ENCODE measurements at places on chromosomes 12 and 14. TPM values are rescaled to one million over a fixed set of nuclear protein-coding genes. Genes with fewer than 3 reads are reported as not detected.

Gene TMEM132C
- 73.7 TPM for total RNA-seq

Gene CLEC4D
- 4.8 TPM for total RNA-seq

Gene NOS1
- total RNA-seq: 0.10 TPM

Gene LRP1-AS
- not detected for total RNA-seq

Gene KRT73
- not detected for total RNA-seq

Gene NRIP2
- total RNA-seq: 1.3 TPM

Gene WNT5B
- 2.3 TPM for total RNA-seq

Gene OR6C2
- total RNA-seq: not detected

Gene OR6S1
- not detected for total RNA-seq

Gene TCTN2
- 6.6 TPM for total RNA-seq

DNA sequence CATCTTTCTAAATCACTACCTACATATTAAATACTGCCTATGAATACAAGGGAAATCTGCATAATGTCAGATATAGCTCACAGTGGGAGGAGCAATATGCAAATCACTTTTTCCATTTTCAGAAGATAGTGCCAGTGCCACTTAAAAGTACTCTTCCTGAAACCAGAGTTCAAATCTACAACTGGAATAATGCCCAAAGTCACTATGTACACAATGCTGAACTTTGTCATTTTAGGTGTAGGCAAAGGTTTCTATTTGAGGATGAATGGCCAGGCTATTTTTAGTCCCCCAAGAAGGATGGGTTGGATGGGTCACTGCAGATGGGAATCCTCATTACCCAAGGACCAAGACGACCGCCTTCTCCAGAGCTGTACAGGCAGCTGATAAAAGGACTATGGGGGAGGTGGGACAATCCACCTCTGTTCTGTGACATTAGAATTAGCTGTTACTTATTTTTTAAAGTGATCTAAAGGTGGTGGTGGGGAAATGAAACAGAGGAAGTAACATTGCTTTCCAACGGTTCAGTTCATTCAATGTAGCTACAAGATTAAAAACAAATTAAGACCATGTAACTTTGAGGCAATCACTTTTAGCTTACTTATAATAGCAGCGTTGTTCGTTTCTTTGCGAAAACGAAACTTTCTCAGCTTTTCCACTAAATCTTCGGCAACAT, 5.6 kb downstream of the GMFB start:
- DNase-seq: no peak

DNA sequence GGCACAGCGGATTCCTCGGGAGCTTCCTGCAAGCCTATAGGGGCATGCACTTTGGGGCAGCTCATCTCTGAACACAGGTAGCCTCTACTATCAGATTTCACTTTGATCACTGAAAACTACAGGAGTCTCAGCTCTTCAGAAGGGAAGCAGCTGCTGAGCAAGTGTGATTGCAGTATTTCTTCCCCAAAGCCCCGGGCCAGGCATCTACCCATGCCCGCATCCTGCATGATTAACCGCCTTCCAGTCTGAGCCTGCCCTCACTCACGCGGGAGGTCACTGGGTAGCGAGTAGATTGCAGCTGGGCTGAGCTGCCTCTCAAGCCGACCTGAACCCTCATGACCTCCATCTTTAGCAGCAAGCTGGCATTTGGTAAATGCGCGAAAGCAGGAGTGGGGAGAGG, 334.7 kb downstream of the DPF3 start:
- DNase-seq: no peak

DNA sequence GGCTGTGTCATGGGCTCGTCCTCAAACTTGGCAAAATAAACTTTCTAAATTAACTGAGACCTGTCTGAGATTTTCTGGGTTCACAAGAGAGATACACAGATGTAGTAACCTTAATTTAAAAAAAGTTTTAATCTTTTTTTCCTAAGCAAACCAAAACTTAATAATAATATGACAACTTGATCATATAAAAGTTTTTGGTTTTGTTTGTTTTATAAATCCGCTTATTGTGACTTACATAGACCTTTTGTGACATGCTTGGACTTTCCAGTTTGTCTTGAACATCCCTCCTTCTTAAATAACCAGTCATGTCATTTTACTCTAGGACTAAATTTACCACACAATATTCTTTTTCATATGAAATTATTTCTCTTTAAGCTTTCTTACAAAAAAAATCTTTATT, 8.5 kb downstream of the RDH12 start:
- DNase-seq: no peak

GRCh38 chr12:90122681-90123080, 414.0 kb upstream of the ATP2B1 start:
- no peak for DNase-seq

GRCh38 chr12:66240096-66240820, 51.2 kb downstream of the IRAK3 start:
- DNase-seq: no peak

- DNase-seq: no peak
Observed at GRCh38 chr14:55756557-55756956, 176.6 kb downstream of the KTN1 start.

- no peak for DNase-seq
Observed at GRCh38 chr14:73457924-73458182, 493 bp downstream of the NUMB start.

DNA sequence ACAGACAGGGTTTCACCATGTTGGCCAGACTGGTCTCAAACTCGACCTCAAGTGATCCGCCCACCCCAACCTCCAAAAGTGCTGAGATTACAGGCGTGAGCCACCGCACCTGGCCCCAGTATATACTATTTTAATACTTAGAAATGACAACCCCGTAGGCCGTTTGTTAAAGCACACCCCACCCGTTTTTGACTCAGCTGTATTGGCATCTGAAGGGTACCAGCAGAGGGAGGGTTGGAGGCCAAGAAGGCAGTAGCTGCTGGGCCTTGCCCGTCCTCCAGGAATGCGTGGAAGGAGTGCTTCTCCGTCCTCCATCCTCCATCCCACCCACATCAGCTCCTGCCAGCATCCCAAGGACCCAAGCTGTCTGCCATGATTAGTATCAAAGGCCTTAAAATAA, 6.3 kb upstream of the NIN start:
- DNase-seq: no peak

DNA sequence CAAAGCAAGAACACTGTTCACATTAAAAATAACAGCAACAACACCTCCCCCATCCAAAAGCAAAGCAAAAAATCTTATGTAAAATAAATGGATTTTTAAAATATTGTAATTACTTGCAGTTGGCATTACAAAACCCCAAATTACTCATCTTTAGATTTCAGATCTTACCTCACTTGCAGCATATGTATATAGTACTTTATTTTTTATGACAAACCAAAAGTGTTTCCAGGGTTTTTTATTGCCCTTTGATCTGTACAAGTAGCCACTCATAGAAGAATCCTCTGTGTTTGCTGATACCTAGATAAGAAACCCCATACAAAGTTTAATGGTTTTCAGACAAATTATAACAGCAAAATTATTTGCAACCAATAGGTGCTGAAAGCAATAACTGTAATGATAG, 12.2 kb upstream of the NR2C1 start:
- no peak for DNase-seq

- DNase-seq: no peak
Observed at GRCh38 chr12:7128681-7129286, at the start of gene RBP5. Gene RBP5, minus strand, starts transcription at chr12:7128889. Its CDS starts 114 bp downstream, at chr12:7128775.

DNA sequence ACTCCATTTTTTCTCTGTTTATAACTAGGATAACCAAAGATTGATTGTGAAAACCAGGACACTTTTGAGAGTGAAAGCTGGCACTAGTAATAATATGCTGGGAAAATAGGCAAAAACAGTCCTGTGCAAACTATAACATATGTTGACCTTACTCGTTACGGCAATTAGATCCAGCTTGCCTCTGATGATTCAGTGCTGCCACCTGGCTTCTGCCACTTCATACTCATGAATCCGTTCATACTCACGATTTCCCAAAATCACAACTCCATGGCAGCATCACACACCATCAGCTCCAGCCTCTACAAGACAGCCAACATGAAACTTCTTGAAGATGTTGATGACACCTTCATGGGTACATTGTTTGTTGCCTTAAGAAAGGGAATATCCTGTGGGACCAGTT, 49.1 kb upstream of the CAND1 start:
- DNase-seq: no peak

- no peak for DNase-seq
Observed at GRCh38 chr12:103829092-103829491, 11.9 kb downstream of the NT5DC3 start.

- no peak for DNase-seq
Observed at GRCh38 chr12:116009805-116010204, 267.7 kb downstream of the MED13L start.

GRCh38 chr14:95490727-95491451, 25.6 kb downstream of the SYNE3 start:
- no peak for DNase-seq

DNA sequence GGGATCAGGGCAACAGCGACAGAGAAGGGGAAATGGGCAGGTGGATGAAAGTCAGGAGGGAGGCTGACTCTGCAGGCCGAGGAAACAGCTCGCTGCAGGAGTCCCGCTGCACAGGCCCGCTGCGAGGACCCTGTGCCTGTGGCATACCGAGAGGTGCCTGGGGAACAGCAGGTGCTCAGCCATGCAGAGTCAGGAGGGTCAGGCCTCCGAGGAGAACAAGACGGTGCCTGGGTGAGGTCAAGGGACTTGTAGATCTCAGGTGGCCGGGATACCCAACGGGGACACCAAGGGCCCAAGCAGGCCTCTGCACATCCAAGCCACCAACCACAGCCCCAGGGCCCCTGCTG, 67.5 kb downstream of the NCOR2 start:
- DNase-seq: no peak

DNA sequence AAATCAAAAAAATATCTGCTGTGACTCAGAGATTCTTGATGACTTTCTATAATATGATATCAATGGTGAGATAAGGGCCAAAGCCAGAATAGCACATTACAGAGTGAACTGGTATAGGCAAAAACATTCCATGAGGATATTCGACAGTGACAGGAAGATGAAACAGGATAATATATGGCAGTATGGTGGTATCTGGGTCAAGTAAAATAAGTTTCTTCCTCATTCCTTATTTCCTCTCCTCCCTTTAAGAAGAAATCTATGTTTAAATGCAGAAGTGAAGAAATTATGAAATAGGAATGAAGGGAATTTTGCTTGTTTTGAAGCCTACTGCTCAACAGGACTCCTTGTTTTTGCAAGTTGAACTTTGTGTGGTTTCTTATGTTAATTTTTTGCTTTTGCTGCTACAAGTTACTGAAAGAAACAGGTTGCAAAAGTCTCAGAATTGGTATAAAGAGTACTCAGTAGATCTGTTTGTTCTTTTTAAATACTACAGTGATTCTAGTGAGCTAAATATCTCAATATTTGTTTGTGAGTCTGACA, 7.0 kb downstream of the ACSS3 start:
- no peak for DNase-seq

- no peak for DNase-seq
Observed at GRCh38 chr12:94832780-94833681, 170.5 kb downstream of the NDUFA12 start.

- no peak for DNase-seq
Observed at GRCh38 chr12:131917139-131917710, 11.9 kb upstream of the PUS1 start.

DNA sequence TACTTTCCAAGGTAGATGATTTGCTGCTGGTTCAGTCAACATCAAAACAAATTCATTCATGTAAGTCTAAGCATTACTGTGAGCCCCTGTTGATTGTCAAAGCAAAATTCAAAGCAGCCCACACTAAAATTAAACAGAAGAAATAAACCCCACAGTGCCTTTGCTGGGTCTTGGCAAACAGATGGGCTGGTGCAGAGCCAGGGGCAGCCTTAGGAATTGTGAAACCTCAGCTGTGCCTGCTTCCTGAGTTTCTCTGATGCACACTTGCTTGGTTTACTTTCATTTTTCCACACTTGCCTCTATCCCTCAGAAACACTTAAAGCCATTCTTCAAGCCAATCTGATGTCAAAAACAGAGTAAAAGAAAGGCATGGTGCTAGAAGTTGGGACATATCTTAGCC, 6.6 kb upstream of the PLEKHG7 start:
- DNase-seq: no peak

DNA sequence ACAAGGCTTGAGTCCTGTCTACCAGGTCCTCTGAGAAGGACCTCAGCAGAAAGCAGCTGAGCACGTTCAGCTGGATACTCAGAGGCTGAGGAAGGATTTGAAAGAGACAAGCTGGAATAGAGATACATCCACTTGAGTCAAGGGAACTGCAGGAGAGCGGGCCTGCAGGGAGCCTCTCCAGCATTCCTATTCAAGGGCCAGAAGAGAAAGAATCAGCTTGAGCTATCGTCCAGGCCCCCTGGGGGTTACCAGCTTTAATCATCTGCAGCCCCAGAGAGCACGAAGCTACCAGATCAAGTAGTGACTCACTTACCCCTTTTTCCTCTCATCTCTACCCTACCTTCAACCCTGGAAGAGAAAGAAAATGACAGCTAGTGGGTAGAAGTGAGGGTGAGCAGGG, 80.9 kb downstream of the NDUFA12 start:
- no peak for DNase-seq

DNA sequence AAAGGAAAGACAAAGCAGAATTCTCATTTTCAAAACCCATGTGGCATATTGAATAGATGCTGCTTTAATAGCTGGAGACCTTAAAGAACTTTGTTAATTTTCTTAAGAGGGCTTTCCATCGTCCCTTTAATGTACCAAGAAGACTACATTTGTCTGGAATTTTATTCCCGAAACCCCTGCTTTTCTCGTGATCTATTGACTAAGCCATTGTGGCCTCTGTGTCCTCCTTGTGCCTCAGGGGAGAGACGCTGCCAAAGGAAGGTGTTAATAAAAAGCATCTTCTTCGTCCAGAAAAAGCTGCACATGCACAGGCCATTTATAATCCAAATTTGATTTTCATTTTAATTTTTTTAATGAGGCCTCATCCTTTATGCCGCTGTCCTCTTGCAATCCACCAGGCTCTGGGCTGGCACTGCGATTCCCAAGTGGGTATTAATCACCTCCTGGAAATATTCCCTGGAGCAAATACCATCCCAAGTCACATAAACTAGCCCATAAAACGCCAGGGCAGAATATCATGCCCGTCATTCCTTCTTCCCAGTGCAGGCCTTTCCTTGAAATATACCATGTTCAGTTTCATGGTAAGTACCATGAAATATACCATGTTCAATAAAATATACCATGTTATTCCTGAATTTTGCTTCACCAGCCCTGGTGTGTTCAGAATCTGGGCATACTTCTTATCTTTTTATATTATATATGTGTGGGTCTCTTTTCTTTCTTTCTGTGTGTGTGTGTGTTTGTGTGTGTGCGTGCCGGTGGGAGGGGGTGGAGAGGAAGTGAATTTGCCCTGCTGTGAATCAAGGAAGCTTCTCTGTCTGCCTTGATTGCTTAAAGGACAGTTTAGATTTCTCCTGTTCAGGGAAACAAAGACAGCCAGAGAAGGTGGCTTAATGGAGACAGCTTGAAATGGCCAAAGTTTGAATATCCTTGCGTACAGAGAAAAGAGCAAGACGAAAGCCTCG, 147.6 kb downstream of the PHETA1 start:
- DNase-seq: no peak

DNA sequence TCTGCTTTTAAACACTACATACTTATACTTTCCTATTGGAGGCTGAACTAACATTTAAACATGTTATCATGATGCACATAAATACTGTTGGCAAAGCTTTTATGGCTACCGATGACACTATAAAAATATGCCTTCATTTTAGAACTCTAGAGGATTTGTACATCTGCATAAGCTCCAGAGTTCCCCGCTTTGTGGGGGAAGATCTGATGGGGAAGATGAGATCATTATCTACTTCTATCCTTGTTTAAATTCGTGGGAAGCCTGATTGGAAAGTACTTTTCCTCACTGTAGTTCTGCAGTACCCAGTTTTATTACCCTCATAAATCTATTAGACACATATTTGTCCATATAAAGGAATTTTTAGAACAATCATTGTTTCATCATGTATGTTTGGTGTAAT, 299.6 kb upstream of the ATP2B1 start:
- no peak for DNase-seq

GRCh38 chr12:68270358-68270757, 17.0 kb upstream of the IL22 start:
- DNase-seq: no peak

Measured in mesenteric fat pad (tissue), 1 donor.